ENCODE measurements at places on chromosomes 5 and 9.

DNA sequence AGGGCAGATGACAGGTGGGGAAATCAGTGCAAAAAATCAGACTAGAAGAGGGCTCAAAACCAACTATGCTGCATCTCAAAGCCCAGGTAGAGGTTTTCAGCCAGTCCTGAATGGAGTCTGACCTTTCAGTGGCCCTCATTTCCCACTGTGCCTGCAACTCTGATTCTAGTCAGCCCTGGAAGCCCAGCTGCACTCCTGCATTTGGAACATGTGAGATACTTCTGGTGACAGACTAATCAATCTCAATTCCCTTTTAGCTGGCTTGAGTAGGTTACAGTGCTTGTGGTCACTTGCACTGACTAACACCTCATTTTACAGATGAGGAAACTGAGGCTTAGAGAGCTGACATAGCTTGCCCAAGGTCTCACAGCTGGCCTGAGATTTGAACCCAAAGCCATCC is 7.9 kb upstream of the ACSL6 start:
- DNase-seq = no peak

DNA sequence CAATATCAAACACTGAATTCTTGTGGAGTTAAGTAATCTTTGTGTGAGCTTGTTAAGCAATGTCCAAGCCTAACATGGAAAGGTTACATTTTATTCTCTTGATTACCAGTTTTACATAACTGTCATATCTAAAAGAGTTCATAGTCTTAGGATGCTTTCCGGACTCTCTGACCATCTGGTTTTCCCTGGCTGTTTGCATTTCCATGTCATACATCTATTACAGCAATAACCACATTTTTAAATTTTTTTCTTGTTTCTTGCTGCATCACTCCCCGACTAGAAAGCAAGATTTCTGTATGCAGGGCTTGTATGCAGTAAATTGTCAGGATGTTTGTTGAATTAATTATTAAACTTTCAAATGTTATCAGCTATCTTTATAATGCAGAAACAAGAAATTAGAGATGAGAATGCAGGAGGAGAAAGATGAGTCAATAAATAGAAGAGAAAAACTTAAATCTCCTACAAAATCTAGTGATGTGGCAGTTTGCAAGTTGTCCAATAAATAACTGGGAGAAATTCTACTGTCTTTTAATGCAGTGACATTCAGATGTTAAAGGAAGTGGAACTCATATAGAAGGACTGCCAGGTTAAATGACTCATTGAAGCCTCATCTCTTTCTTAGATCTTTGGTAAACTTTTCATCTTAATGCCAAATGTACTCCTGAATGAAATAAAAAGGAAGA is 179.6 kb upstream of the SGCD start:
- no peak for DNase-seq

- no peak for DNase-seq
Measured at GRCh38 chr5:1413611-1414241, 31.5 kb downstream of the SLC6A3 start.

DNA sequence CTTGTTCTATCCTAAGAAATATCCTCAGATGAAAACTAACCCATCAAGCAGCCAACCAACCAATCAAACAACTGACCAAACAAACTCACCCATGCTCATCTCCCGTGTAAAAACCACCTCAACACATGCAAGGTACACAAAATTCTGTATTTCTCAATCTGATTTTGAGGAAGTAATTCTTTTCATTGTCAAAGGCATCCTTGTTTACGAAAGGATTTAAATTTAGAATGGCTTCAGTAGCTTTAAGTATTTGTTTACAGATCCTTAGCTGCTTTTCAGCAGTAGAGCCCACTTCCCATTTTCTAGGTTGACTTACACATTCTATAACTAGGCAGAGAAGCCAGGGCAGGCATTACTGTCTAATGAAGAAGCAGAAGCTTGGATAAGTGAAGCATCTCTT is 78.6 kb downstream of the NTRK2 start:
- no peak for DNase-seq

DNA sequence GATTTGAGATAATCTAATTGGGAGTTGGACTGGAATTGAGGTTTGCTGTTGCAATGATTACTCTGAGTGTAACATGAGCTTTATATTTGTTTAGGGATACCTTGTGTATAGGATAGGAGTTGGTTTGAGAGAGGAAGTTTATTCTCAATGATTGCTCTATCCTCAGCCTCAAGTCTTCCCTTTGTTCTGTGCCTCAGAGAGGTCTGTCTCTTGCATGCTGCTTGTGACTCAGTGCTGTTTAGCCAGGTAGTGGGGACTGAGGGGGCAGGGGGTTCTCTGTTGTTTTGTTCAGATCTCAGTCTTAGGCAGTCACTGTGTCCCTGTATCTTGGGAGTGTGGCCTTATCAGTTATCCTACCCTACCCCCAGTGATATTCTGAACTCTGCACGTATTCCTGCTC is 192.1 kb downstream of the SPATA31D1 start:
- no peak for DNase-seq
